Activated CD4-positive, CD25-positive, alpha-beta regulatory T cell (primary cell): ENCODE measurements at places on chromosomes 3 and 15.

GRCh38 chr3:127159543-127159942 lies 33.4 kb upstream of the PRR23E start:
- no peak for DNase-seq

DNA sequence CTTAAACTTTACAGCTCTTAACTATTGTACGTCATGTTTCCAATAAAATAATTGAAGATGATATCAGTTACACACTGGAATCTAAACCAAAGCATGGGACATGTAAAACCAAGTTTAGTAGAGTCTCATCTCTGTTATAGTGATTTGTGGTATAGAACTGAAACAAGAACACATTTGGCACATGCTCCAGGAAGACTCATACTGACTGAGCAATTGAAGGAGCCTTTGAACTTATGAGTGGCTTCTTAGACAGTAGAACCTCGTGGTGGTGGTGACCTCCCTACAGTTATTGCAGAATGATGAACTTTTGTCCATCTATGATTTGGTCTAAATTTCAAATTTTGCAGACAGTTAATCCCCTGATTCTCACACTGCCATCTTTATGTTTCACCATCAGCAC lies 729.7 kb downstream of the ROBO1 start:
- DNase-seq: no peak

DNA sequence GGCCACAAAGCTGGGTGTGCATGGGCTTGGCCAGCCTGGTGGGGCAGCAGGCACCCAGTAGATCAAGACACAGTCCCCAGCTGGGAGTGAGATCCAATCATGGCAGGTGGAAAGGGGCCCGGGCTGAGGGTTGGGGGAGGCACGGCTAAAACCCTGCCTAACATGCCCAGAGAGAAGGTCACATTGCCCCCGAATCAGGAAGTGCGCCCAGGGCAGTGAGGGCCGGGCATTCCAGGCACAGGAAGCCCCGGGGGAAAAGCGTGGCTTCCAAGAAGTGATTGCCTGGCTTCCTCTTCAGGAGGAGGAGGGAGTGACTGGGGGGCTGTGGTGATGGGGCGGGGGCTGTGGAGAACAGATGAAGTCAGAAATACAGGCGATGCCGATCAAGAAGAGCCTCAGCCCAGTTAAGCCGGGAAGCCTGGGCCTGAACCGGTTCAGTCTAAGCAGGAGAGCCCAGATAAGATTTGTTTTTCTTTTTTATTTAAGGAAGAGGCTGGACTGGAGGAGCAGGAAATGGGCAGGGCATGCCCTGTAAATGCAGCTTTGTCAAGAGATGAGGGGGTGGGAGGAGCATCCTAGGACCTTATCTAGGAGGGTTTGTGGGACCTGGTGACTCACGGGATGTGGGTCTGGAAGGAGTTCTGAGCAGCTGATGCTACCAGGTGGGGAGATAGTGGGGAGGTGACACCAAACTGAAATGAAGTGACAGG lies 83.9 kb downstream of the CHSY1 start:
- DNase-seq: no peak

DNA sequence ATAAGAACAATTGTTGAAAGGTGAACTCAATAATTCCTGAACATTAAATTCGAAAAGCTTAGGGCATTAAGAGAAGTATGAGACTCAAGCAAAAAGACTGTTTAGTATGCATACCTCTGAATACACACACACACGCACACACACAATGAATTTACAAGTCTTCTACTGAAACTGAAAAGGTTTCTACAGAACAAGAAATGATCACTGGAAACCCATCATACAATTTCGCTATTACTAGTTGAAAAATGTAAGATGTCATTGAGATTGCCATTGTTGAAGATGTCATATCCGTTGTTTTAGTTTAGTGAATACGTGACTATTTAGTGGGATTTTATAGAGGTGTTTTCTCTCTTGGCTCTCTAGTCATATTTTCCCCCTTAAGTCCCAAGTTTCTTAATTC lies 106.8 kb downstream of the FOXB1 start:
- no peak for DNase-seq

- no peak for DNase-seq
Observed at GRCh38 chr3:169238562-169238961, 424.9 kb downstream of the MECOM start.
